Choroid plexus epithelial cell (primary cell): ENCODE measurements at places on chromosomes 3 and 15.
A peak's percentile ranks its signal among the peaks of the same experiment; 100 is the strongest.

- DNase-seq, result no peak
Measured at GRCh38 chr3:55904716-55905115, 417.6 kb upstream of the WNT5A start.

- no peak for DNase-seq
Measured at GRCh38 chr3:66320390-66320789, 99.6 kb downstream of the SLC25A26 start.

DNA sequence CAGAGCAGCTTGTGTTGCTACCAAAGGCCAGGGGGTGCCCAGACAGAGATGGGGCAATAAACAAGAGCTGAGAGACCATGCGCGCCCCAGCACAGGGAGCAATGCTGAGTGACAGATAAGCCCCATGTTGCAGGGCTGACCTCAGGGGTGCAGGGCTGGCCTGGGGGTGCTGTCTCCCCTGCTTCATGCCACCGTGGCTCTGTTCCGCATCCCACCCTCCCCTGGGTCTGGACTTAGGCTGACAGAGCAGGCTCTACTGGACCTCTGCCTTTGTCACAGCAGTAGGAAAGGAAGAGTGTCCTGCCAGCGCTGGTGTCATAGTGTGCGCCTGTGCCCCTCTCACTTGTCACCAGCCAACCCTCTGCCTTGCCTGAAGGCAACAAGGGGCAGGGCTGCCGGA is 67.4 kb upstream of the IQSEC1 start:
- no peak for DNase-seq

DNA sequence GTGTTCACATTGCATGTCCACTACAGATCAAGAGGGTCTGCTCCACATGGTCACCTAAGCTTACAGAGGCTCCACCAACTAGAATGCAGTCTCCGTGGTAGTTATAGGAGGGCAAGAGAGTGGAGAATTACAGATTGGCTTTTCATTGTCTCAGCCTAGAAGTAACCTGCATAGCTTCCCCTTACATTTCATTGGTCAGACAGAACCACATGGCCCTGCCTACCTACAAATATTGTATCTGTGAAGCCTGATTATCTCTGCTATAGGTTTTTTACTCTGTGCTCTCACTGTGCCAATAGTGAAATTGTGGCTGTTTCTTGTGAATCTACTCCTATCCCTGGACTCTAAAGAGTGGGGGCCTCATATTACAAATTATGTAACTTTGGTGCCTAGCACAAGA is 2.5 kb upstream of the TLNRD1 start:
- no peak for DNase-seq

GRCh38 chr3:26460985-26461384 is 161.6 kb upstream of the LRRC3B start:
- DNase-seq, result no peak

DNA sequence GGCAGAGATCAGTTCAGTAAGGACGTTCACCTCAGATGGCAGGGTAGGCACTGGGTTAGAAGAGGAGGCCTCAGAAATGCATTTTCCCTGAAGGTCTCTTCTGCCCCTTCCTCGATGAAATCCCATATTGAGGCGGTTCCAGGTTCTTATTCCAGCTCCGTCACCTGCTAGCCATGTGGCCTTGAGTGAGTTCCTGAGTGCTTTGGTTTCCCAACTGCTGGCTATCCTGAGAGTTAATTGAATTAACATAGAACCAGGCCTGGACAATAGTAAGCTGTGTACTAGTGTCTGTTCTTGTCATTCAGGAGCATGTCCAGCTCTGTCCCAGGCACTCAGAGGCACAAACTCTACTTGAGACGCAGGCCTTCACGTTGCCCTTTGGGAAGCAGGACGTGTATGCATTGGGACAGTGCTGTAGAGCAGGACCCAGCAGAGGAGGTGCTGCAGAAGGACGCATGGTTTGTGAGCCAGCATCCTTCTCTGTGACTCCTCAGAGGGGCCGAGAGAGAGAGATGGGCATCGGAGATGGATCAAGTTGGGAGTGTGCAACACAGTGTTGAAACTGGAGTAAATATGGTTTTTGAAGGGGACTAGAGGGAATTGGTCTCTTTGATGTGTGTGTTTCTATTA is 114.2 kb downstream of the ASB7 start:
- no peak for DNase-seq

GRCh38 chr3:34109021-34109420 is 310.6 kb downstream of the PDCD6IP start:
- DNase-seq, result no peak

- DNase-seq, result no peak
Measured at GRCh38 chr3:37097776-37098175, 76.6 kb downstream of the LRRFIP2 start.

- peak; percentile 94 for DNase-seq
Measured at GRCh38 chr15:70892002-70892911, at the start of the genes LRRC49 and THAP10. LRRC49 (plus strand) TSS chr15:70892826; CDS start chr15:70892895, 69 bp downstream. THAP10 (minus strand) TSS chr15:70892433; CDS start chr15:70892272, 161 bp downstream.

DNA sequence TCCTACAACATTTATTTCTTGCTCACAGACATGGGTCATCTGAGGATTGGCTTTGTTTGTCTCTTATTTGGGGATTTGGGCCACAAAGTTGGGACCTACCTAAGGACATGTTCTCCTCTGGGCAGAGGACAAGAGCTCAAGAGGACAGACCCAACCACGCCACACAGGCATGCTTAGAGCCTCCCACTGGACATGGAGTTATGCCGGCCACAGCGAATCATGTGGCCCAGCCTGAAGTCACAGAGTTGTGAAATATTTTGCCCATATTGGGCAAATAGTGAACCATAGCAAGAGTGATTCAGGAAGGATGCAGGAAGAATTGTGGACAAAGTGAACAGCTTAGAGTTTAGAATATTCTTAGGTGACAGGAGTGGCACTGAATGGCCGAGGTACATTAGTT is 9.9 kb downstream of the TRAK1 start:
- peak; percentile 81 for DNase-seq

DNA sequence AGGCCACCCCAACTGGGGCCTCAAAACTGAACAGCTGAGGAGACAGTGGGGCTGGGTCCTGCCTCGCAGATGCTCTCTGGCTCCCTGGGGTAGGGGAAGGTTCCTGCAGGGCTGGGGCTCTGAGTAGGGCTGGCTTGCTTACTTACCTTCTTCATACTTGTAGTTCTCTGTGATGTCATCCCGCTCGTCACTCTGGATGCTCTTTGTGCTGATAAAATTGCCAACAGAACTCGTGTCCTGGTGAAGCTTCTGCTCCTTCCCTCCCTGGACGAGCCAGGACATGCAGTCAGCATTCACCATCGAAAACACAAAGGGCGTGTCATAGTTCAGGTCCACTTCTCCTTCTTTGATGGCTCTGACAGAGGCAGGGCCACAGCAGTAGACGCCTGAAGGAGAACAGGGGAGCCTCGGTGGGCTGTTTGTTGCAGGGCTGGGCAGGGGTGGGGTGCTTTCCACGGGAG is 17.9 kb upstream of the EPB42 start:
- no peak for DNase-seq

DNA sequence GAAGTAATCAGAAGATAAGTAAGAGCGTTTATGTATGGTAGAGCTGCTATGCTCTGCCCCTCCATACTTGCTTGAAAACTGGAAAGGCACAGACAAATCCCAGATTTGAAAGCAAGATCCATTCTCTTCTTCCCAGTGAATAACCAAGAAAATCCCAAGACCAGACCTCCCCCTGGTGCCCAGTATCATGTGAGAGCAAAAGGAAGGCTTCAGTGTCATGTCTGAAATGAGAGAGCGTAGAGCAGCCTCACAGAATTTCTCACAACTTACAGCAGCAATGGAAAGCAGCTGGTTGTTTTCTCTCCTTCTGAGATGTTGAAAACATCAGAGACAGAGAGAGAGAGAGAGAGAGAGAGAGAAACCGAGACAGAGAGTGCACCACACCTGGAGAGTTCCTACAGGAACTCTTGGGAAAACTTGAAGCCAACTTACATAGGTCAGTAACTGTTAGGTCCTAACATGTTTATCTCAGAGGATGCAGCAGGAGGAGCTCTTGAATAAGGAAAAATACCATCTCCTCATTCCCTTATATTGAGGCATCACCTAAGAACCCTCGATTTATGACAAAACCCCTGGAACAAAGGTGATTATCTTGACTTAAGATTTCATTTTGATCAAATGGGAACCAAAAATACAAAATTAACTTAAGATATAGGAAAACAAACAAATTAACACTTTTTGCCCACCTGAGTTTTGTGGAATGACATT is 273.3 kb downstream of the NSUN3 start:
- peak; percentile 85 for DNase-seq

- DNase-seq, result peak; percentile 49
Measured at GRCh38 chr3:56753206-56753820, 48.4 kb downstream of the ARHGEF3 start.

DNA sequence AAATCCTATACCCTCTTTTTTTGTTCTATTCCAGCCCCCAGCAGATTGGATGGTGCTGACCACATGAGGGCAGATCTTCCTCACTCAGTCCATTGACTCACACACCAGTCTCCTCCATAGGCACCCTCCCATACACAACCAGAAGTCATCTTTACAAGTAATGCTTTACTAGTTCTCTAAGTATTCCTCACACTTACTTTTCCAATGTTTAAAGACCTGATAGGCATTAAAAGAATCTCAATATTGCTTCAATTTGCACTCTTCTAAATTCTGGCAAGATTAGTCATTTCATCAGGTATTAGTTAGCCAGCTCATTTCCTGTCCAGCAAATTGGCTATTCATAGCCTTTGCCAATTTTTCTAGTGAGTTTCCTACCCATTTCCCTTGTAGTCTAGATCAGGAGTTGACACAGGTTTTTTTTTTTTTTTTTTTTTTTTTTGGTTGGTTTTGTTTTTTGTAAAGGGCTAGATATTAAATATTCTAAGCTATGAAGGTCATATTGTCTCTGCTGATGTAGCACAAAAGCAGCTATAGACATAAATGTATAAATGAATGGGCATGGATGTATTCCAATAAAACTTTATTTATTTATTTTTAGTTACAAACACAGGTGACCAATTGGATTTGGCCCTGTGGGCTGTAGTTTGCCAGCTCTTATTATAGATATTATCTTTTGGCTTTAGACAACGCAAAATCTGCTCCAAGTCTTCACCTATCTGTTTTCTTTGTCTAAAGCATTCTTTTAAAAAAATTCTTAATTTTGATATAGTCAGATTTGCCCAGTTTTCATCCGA is 76.1 kb downstream of the ABHD5 start:
- peak; percentile 46 for DNase-seq

DNA sequence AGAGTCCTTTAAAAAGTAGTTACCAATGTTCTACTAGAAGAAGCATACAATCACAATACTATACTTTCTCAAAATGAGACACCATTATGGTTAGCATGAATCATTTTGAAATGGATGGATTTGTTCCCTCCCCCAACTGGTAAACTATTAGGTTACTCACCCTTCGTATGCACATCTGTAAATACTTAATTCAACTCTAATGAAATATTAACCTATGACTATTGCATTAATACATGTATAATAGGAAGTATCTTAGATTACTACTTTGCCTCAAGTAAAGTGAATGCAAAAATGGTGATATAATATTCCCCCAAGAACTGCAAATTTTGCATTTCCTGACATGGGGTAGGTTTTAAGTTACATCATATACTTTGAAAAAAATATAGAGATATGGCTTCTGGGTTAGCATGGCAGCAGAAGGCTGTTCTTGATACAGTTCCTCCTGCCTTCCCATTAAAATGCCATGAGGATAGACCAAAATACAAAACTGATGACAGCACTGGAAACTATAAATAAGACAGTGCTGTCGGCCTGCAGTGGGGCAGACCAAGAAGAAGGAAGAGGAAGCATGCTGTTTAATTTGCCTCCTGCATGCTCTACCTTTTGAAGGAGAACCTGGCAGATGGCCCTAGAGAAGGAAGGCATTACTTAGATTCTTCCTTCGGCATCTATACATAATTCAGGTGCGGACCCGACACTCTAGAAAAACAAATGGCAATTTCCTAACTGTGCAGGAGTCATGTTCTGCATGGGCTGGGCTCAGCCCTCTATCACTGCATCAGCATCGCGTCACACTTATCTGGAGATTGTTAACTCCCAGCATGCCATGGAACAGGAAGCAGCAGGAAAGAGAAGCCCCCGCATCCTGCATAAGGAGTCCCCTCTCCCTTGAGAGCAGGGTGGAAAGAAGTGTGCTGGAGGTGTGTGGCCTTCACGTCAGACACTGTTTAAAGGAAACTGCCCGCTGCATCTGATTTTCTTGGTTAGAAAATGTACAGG is 41.8 kb upstream of the NEO1 start:
- no peak for DNase-seq

DNA sequence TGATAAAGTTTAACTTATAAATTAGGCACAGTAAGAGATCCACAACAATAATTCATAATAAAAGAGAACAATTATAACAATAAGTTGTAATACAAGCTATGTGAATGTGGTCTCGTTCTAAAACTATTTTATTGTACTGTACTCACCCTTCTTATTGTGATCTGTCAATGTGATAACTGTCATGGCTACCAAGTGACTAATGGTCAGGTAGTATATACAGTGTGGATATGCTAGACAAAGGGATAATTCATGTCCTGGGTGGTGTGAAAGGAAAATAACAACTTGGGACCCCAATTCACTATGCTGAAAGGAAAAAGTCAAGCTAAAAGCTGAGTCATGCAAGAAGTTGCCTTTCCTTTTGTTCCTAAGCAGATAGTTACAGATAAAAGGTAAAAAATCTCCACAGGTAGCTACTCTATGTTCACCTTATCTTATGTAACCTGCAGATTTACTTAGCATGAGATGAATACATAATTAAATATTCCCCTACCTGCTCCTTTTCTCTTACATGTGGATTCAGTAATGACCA is 10.7 kb upstream of the CYP8B1 start:
- DNase-seq, result no peak

DNA sequence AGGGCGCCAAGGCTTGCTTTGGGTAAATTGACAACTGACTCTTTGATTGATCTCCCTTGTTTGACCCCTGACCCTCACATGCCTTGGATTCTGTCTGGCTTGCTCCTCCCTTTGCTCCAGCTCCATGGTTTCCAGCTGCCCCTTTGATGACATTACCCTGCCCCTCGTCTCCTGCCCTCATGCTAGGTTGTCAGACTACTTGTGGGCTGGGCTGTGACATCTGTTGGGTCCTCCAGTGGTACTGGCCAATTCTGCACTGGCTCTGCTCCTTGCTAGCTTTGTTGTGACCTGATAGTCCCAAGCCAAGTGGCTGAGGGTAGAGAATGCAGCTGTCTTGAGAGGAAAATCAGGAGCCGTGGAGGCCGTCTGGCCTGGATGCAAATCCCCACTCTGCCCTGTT is 6.2 kb downstream of the THSD4 start:
- no peak for DNase-seq

- DNase-seq, result peak; percentile 90
Measured at GRCh38 chr15:72168131-72168807, 29.3 kb downstream of the GRAMD2A start.

- DNase-seq, result peak; percentile 95
Measured at GRCh38 chr15:50134524-50135024, 15.5 kb upstream of the ATP8B4 start.

- no peak for DNase-seq
Measured at GRCh38 chr3:191770541-191770940, 309.6 kb downstream of the PYDC2 start.

- no peak for DNase-seq
Measured at GRCh38 chr3:152331998-152332397, 63.3 kb downstream of the MBNL1 start.
